ENCODE measurements at places on chromosomes 3 and 15.

- no peak for DNase-seq
Observed at GRCh38 chr3:167830007-167830406, 94.5 kb downstream of the SERPINI1 start.

DNA sequence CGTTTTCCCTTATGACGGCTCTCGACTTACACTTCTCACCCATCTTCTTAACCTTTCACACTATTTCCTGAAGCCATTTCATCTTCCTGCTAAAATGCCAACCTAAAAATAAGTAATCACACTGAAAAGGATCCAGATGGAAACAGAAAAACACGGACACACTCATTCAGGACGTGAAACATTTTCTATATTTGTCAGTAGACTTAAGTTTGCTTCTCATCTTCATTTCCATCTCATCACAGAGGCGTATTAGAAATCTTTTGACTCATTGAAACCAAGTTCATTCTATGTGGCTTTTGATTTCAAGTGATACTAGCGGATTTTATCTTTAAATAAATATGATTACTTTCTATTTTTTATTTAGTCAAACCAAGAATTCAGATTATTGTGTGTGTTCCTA, 27.4 kb upstream of the DLG1 start:
- DNase-seq = no peak

- no peak for DNase-seq
Observed at GRCh38 chr3:138899351-138899991, 47.5 kb downstream of the FOXL2 start.

GRCh38 chr3:194323785-194324735, 27.1 kb downstream of the CPN2 start:
- peak; percentile 88 for DNase-seq

DNA sequence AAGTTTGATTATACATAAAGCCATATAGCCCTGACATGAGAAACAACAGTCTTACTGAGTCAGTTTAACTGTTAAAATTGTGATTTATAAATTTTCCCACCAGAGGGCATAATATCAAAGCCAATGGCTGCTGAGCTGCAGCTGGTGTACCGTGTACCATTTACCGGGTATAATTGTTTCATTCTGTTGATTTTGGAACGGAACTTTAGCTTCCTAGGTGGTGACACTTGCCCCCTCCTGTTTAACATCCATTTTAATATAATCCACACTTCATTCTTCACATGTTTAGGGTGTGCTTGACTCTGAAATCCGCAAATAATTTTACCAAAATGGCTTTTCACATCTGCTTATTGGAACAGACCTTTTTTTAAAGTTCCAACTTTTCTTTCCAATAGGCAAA, 72.8 kb downstream of the SLC9A9 start:
- no peak for DNase-seq

DNA sequence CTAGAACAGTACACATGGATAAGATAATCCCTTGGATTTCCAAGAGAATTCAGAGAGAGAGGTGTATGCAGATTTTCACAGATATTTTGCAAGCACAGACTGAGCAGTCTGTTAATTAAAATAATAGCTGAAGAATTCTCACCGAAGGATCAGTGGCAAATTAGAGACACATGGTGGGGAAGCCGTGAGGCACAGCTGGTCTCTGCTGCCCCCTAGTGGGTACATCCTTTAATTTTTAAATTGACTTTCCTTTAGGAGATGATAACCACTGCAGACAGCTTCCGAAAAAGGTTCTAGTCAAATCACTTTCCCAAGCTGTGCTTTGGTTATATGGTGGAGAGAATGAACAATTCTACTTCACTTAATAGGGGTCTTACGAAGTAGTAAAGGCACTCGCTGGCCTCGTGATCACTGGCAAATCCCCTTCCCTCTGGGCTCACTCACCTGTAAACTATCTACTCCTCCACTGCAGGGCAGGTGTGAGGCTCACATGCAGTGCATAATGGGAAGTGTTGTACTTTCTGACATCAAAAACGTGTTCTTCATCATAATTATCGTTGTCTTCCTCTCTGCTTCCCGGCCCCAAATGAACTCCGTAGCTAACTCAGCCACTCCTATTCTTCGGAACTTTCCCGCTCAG, 19.5 kb downstream of the MESD start:
- no peak for DNase-seq

- DNase-seq = peak; percentile 76
Observed at GRCh38 chr15:48671103-48672022, 25.9 kb upstream of the FBN1 start.

DNA sequence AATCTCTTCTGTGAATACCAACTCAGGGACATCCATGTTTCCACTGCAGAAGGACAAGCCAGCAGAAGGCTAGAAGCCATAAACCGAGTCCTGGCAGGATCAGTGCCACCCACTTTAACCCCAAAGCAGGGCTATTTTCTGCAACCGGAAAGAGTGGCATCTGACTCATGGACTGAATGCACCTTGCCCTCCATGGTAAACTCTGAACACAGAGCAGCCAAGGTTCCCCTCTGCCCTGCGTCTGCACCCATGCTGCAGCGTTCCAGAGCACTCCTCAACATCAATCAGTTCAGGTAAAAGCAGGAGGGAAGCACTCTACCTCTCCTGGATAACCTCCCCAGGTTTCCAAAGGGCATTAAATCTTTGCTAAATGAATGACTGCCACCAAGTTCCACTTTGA, 801 bp upstream of the NGRN start:
- DNase-seq = no peak

DNA sequence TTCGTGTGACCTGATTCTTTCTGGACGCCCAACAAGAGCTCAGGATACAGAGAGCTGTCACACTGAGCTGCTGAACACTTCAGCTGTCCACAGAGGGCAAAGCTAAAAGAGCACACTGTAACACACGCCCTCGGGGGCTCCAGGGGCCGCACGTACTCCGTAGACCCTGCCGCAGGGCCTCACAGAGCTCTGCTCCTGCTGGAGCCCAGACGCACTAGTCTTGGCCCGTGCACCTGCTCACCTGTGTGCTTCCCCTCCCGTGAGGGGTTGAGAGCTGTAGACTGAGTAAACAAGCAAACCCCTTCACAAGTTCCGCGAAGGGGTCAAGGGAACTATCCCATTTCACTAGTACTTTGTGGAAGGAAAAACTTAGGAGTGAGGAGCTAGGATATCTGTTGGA, 30.7 kb upstream of the TUSC7 start:
- DNase-seq = peak; percentile 52

GRCh38 chr3:42339321-42339720, 71.1 kb downstream of the LYZL4 start:
- no peak for DNase-seq

- DNase-seq = no peak
Observed at GRCh38 chr15:22778796-22779195, 7.6 kb upstream of the NIPA1 start.

DNA sequence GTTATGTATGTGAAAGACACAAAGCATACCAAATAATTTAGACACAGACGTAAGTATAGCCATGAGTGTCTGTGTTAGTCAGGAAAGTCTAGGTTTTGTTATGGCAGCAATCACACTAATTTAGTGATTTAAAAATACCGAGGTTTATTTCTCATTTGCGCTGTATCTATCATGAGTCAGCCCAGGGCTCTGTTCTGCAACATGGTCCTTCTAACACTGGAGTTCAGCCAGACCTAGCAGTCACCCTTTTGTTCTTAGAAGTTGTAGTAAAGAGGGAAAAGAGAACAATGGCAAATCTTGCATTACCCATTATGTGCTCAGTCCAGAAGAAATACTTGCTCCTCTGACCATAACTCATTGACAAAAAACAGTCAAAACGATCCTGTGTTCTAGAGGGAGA, 311.5 kb downstream of the NLGN1 start:
- no peak for DNase-seq

DNA sequence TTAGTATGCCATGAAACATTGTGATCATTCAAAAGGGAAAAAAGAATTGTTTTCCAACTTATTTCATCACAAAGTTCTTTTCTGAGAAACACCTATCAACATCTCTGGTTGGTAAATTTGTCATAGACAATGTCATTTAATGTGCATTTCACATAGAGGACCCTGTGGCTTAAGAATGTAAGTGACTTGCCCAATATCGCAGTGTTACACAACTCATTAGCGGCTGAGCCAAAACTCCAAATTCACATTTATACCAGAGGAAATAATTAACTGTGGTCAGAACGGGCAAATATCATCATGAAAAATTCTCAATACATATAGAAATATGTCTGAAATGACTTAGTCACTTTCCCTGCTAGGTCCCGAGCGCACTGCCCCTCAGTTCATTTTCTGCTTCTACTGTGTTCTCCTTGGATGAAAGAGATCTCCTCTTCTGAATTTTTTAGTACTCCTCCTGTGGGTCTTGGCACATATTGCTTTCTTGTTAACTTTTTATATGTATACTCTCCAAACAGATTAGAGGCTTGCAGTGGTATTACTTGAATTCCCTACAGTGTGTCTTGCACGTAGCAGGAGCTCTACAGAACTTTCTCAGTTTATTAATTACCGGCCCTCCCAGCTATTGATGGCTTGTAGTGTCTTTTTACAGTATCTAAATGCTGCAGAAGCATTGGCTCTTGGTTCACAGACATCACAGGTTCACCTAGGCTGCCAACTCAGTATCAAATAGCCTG, 33.1 kb downstream of the PTX3 start:
- DNase-seq = no peak

- DNase-seq = no peak
Observed at GRCh38 chr15:94722024-94722636, 490.8 kb downstream of the MCTP2 start.

DNA sequence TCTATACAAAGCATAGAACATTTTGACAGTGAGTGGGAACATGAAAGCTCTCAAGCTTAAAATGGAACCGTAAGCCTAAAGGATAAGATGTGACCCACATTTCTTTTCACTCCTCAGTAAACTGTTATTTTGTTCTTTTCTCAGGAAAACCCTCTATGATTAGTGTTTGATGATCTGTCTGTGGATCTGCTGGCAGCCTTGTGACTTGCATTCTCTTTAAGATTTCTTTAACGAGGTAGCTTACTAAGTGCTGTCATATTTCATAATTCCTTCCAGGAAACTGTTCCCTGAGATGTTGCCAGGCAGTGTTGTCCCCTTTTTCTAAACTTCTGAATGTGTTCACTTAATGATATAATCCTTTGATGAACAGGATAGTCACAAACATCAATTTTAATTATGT, 167.6 kb downstream of the PYDC2 start:
- no peak for DNase-seq

- no peak for DNase-seq
Observed at GRCh38 chr3:184377882-184378445, at the start of gene THPO. Gene THPO, minus strand, starts transcription at chr3:184378207. Its CDS starts 1,948 bp downstream, at chr3:184376259.

DNA sequence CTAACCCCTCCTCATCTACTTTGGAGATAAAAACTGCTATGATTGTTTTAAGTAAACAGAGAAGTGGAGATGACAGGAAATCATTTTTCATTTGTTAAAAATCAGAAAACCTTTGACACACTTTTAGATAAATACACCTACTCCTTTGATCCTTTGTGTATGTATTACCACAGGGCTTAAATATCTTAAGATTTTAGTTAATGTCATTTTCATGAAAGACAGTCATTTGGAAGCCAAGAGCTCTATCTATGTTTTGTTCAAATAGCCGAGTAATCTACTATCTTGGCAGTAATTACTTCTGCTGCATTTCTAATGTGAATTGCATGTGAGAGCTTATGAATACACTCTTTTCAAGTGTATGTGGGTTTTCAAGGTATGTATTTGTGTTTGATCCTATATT, 2.0 kb downstream of the ARPP21 start:
- no peak for DNase-seq

DNA sequence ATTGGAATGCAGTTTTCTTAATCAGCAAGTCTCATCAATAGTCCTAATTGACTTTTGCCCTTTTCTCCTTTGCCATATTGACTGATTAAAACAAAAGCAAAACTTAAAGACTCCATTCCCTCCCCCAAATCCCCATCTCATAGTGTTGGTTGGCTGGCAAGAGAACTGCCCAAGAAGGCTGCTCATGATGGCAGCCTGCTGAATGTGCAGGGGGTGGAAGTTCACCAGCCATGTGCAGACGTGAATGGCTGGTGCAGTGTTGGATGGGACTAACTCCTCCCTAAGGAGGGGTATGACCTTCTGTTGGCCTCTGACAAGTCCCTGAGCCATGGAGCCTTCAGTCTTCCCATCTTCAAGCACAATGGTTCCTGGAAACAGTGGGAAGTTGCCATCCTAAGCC, 7.0 kb downstream of the SMAD3 start:
- DNase-seq = no peak

- no peak for DNase-seq
Observed at GRCh38 chr3:49161197-49161596, 4.9 kb downstream of the CCDC71 start.

DNA sequence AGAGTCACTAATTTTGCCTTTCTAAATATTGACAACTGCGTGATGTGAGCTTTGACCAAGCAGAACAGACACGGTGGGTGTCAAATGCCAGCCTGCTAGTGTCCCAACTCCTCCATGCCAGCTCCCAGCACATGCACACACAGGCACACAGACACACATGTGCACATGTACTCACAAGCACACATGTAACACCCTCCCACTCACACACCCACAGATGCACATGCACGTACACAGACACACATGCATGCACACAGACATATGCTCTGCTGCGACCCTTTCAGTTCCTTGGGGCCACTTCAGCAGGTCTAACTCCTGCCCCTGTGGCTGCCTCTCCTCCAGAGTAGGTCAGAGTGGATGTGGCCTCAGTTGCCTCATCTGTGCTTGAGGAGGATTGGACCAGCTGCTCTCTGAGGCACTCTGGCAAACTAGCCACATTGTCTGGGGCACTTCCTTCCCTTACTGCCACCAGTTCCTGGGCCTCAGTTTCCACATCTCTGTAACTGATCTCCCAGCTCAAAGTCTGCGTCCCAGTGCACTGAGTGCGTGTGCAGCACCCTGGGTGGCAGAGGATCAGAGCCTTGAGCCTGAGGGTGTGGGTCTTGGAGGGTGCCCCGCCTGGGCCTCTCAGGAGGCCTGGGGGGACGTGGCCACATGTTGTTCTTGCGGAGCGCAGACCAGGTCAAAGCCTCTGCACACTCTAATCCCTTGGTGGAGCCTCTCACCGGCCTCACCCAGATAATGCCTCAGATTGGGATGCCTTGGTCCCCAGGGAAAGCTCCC, 55.0 kb upstream of the PRR23E start:
- no peak for DNase-seq

DNA sequence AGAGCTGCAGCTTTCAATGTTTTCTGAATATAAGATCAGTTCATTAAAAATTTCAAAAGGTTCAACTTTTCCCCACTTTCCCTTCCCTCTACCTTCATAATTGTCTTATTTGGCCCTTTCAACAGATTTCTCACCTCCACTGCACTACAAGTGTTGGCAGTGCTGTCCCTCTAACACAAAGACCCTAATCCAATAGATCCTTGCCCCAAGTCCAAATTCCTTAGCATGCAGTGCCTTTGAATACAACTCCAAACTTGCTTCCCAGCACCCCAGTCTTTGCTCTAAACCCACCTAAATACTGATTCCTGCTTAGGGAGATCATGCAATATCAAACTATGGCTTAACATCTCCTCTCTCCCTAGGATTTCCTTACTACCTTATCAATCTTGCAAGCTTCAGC, 43.9 kb downstream of the TJP1 start:
- no peak for DNase-seq

Measured in Right ventricle myocardium inferior (tissue), 1 donor.